ENCODE measurements at places on chromosomes 6 and 20.
A peak's percentile ranks its signal among the peaks of the same experiment; 100 is the strongest.

GRCh38 chr20:21682521-21682954, 22.9 kb upstream of the PAX1 start:
- no peak for DNase-seq

- DNase-seq: no peak
Measured at GRCh38 chr20:34015401-34016335, 22.0 kb downstream of the RALY start.

DNA sequence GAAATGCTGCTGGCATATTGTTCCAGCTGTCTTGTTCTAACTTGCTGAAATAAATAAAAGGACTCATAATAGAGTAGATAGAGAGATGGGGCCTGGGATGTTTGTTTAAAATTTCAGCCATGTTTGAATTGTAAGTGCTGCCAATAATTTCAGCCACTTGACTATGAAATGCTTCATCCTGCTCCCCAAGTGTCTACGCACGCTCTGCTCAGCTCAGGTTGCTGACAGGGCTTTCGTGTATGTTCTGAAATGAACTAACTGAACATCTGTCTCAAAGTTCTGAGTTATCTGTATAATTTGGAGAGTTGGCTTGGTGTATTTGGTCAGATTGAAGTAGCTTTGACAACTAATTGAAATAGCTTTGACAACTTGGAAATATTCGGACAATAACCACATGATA, 387.8 kb downstream of the BMP2 start:
- DNase-seq: no peak

- no peak for DNase-seq
Measured at GRCh38 chr6:5191722-5192121, 69.0 kb downstream of the LYRM4 start.

DNA sequence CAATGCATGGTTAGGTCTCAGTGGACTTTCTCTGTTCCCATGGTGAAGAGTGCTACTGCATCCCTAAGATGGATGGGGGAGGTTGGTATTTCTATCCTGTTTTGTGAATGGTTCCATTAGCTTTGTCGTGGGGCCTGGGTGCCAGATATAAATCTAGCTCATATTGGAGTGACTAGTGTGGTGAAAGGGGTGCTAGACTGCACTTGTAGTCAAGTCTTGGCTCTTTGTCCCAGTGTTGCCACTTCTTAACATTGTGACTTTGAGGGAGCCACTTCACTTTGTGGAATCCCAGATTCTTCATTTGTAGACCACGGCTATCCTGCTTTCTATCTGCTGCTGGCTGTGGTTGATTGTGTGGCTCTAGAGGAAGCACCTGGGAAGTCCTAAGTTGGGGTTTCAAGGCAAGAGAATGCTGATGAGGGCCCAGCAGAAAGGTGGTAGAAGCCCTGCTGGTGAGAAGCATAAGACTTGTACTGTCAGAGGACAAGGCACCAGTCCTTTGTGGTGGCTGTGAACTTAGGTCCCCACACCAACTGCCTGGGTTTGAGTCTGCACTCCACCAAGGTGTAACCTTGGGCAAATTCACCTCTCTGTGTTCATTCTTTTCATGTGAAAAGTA, 44.1 kb downstream of the VAPB start:
- DNase-seq: no peak

DNA sequence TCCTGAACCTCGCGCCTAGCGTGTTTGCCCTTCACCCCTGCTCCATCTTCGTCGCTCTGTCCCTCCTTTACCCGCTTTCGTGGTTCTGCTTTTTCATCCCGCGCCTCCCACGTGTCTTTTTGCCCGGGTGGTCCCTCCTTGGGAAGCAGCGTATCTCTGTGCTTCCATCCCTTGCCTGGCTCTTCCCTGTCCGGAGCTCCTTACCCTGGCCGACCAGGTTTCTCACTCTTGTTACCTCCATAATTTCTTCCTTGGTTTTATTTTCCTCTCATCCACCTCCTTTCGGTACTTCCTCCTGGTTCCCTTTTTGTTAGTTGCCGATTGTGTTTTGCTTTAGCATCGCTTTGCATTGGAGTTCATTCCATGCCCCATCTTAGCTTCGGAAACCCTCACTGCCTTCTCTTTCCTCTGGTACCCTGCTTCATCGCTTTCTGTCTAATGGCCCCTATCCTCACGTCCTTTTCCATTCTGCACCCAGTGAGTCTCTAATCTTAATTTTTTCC, 735 bp downstream of the FAM135A start:
- peak; percentile 6 for DNase-seq

GRCh38 chr20:64083804-64084684, at the start of gene LKAAEAR1:
TSS of gene LKAAEAR1 (minus strand) at chr20:64084398. CDS start at chr20:64084219, 179 bp downstream.
- DNase-seq: no peak

DNA sequence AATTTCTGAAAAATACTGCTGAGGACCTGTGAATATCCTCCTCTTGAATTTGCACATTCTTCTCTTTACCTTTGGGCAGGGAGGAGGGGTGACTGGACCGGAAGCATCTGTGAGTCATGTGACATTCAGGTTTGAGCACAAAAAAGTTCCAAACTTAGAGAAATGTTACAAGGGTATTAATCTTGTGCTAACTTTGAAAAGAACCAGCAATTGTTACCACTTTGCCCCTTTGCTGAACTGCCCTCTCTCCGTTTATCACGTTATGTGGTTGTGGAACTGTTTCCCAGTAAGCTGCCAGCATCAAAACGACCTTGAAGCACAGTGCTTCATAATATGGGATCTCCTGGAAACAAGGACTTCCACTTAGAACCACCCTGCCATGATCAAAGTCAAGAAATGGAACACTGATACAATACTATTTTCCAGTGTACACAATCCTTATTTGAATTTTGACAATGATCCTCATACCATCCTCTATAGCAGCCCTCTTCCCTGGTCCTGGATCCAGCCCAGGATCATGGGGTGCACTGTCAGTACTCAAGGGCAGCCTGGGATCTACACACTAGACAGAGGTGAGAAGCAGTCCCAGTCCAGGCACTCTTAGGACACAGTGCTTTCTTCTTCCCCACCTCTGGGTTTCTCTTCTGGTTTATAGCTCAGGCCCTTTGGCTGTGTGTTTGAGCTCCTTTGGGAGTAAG, 2.3 kb upstream of the TUBB1 start:
- DNase-seq: no peak

GRCh38 chr6:111468329-111469012, 14.5 kb downstream of the REV3L start:
- peak; percentile 16 for DNase-seq

- DNase-seq: peak; percentile 17
Measured at GRCh38 chr6:78538002-78538401, 329.3 kb upstream of the IRAK1BP1 start.

DNA sequence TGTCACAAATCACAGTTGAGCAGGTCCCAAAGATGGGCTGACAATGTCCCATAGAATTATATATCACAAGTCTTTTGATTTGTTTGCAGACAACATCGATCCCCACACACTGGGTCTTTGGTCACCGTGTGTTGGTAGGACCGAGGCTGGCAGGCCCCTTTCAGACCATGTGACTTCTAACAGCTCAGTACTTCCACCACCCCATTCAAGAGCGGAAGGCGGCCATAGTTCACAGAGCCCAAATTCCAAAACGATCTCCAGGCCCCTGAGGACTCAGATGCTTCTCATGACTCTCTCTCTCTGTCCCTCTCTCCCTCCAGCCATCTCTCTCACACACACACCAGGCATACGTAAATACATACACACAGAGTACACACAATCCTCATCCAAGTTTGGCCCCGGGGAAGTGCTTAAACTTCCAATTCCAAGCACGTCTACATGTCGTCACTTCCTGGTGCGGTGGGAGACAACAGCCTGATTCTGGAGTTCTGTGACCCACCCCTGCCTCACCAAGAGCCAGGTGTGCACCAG, 155.9 kb upstream of the INSM1 start:
- DNase-seq: no peak

DNA sequence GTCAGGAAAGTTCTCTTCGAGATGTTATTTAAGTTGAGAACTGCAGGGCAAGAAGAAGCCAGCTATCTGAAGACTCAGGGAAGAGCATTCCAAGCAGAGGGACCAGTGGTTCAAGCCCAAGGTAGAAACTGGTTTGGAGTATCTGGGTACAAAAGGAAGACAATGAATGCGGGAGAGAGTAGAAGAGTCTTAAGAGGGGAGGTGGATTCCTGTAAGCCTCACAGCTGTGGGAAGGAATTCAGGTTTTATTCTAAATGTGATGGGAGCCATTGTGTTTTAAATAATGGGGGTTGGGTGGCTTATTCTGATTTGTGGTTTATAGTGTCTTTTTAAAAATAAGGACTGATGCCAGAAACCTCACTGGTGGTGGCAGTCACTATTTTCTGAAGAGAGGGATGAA, 37.6 kb upstream of the TENT5A start:
- DNase-seq: no peak

- DNase-seq: no peak
Measured at GRCh38 chr20:3787324-3788014, 929 bp upstream of the CENPB start.

DNA sequence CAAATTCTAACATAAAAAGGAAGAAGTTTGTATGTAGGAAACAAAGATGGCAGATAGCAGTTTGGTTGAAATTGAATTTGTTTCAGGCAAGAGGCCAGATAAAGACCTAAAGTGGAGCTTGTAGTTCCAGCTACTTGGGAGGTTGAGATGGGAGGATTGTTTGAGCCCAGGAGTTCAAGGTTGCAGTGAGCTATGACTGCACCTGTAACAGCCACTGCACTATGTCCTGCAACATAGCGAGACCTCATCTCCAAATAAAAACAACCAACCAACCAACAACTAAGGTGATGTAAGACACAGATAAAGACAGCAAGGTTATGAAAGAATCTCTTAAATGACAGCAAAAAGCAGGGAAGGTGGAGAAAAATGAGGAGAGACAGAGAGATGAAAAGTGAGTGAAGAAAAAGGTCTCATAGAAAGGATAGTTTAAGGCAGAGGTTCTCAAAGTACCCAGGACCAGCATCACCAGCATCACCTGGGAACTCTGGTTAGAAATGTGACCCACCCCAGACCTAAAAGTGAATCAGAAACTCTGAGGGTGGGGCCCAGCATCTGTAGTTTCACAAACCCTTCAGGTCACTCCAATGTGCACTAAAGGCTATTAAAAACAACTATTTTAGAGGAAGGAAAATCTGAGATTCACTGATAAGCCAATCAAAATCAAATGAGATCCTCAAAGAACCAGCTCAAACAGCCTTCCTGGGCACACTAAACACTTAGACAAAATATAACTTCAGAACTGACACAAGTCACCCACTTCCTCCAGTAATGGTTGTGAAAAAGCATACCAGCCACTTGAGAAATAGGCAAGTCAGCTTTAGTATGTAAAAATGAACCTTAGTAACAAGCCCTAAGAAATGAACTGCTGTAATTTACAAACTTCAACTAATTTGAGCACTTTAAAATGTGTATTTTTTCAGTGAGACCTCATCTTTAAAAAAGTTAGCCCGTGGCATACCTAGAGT, 57.6 kb downstream of the FAM184A start:
- DNase-seq: no peak

GRCh38 chr6:11585426-11586016, 48.0 kb downstream of the TMEM170B start:
- DNase-seq: peak; percentile 57

GRCh38 chr20:22692119-22692475, 107.7 kb upstream of the FOXA2 start:
- no peak for DNase-seq

GRCh38 chr20:56060486-56060885, 55.2 kb upstream of the CBLN4 start:
- peak; percentile 7 for DNase-seq

DNA sequence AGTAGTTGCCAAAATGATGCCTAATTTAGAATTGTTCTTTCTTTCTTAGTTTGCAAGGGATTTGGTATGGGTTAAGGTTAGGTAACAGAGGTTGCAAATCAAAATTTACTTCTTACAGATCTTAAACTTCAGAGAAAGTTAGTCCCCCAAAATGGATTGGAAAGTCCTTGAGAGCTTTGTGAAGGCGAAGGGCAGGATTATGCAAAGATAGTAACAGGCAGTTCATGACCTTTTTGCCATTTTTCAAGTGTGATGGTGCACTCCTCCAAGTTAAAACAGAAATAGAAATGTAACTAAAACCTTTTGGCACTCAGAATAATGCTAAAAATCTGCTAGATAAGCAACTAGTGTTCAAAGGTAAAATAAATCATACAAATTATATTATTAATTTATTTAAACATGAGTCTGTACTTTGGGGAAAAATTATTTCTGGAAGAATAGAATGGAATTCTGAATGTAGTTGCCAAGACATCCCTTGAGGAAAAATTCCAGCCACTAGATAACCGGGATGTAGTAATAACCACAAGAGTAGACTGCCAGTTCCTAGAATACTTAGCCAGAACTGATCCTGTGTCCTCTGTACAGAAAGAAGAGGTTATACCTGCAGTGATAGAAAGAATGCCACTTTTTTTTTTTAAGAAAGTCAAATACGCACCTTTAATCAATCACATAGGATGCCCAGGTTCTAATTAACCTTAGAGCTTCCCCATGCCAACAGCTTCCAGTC, 31.8 kb upstream of the DAAM2 start:
- no peak for DNase-seq

- DNase-seq: no peak
Measured at GRCh38 chr6:16950302-16950701, 151.5 kb upstream of the STMND1 start.

DNA sequence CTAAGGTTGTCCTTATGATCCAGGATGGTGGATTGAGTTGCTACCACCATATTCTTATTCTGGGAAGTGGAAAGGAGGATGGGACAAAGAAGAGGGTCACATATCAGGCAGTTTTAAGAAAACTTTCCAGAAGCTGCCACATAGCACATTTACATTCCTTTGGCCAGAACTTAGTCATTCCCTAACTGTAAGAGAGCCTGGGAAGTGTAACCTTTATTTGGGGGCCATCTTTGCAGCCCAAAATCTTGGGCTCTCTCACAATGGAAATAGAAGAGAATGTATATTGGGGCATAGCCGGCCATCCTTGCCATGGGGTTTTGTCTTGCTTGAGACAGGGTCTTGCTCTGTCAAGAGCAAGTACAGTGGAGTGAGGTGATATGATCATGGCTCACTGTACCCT, 8.4 kb downstream of the ZNF341 start:
- no peak for DNase-seq

- DNase-seq: peak; percentile 31
Measured at GRCh38 chr6:129493354-129493902, 216.5 kb downstream of the ARHGAP18 start.

DNA sequence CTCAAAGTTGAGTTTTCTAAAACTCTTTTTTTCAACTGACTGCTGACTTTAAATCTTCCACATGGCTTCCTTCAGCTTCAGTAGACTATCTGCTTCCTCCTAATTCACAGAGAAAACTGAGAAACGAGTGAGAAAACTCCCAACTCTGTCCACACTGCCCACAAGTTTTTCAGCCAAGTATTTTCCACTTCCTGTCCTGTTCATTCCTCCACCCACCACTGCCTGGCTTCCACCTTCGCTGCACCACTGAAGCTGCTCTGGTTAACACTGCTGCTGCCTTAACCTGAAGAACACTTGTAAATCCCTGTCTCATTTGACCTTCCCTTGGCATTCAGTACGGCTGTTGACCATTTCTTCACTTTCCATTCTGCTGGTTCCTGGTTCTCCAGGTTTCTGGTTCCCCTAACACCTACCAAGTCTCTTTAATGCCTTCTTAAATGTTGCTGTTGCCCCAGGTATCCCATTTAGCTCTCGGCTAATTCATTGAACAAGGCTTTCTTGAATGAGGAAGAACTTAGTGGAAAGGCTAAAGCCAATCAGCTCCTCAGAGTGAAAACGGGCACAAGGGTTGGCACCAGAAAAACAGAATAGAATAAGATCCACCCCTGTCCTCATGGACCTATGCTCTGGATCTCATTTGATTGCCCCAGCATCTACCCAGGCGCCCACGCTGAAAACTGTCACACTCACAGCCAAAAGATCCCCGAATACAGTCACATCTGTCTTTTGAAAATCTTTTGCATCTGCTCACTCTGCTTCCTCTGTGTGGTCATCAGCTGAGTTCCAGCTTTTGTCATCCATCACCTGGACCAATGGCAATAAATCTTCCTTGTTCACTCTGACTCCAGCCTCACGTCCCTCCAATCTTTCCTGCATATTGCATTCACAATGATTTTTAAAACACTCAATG, 104.4 kb upstream of the TAB2 start:
- DNase-seq: peak; percentile 28

All from RPMI7951 (cell line).